Aorta (tissue), 5 donors: ENCODE measurements at places on chromosomes 16 and 17.

DNA sequence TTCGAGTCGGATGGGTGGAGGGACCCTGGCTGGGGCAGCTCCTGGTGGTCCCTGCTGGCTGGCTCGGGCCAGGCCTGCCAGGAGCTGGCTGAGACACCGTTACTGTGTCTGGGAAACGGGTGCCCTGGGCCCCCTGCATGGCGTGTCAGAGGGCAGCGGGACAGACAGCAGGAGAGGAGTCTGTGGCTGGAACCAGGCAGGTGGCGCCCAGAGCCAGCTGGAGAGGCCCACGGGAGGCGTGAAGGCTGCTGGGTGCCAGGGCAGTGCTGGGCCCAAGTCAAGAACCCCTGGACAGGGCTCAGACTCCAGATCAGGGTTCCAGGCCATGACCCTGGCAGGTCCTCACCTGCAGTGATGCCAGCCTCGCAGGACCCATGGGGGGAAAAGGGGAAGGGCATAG lies 16.6 kb downstream of the SOX8 start:
- no peak for DNase-seq

- no peak for DNase-seq
Observed at GRCh38 chr17:33052856-33053255, 61.2 kb downstream of the SPACA3 start.

DNA sequence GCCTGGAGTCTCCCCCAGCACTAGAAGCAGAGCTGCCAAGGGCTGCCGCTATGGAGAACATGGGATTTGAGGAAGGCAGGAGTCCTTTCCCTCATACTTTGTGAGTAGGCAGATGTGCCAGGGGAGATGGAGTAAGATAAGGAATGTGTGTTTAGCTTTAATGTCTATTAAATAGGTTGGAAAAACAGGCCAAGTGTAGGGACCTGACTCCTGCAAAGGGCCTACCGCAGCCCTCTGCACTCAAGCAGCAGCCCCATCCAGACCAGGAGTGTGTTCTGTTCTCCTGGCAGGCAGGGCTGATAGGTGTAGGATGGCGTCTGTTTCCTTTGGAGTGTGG lies 1.8 kb upstream of the MIF4GD start:
- no peak for DNase-seq

DNA sequence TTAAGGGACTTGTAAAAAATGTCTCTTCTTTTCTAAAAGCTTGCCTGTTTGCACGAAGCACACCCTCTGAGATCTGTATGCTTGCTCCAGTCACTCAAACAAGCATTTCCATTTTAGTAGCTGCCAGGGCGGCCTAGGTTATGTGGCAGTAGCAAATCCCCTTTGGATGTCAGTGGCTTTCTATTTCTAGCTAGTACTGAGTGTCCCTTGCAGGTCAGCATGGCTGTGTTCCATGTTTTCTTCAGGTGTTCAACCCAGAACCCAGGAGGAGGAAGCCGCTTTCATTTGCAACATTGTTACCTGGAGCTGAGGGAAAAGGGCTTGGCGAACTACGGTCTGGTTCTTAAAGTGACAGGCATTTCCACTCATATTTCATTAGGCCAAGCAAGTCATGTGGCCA lies 36.4 kb downstream of the FOXL1 start:
- DNase-seq = no peak

DNA sequence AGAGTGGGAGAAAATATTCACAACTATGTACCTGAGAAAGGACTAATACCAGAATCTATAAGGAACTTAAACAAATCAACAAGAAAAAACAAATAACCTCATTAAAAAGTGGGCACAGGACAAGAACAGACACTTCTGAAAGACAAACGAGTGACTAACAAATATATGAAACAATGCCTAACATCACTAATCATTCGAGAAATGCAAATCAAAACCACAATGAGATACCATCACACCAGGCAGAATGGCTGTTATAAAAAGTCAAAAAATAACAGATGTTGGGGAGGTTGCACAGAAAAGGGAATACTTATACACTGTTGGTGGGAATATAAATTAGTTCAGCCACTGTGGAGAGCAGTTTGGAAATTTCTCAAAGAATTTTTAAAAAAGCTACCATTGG lies 83.5 kb upstream of the WSCD1 start:
- DNase-seq = no peak

GRCh38 chr17:58516644-58517377 lies 2.4 kb upstream of the MTMR4 start:
- DNase-seq = no peak

DNA sequence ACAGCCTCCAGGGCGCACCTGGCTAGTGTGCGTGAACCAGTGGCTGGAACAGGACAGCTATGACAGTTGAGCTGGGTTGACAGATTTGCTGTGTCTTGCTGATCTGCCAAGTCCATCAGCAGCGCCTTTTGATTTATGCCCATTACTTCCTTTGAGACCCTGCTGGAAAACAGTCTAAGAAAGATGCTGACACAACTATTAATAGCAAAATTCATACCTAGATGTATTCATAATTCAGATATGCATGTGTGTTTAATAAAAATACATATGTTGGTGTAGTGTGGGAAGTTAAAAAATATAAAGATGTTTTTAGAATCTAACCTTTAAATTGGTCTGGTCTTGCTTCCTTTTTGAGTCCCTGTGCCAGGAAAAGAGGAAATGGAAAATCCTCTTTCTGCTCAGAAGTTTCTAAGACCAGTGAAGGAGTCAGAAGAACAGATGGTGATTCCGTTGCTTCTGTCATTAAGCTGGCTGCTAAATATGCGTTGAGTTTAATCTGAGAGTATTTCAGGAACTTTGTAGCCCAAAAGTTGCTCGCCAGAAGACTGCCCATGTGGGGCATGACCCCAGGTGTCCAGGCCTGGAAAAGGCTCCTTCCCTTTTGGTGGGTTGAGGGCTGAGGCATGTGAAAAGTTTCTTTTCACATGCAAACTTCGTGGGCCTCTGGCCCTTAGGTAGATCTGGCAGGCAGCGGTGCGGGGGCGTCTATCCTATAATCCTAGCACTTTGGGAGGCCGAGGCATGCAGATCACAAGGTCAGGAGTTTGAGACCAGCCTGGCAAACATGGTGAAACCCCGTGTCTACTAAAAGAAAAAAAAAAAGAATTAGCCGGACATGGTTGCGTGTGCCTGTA lies 40.0 kb upstream of the ENDOV start:
- peak; percentile 43 for DNase-seq

GRCh38 chr16:66264311-66265047 lies 102.0 kb upstream of the CDH5 start:
- no peak for DNase-seq

GRCh38 chr16:30079480-30079879 lies 3.7 kb downstream of the PPP4C start:
- DNase-seq = no peak

DNA sequence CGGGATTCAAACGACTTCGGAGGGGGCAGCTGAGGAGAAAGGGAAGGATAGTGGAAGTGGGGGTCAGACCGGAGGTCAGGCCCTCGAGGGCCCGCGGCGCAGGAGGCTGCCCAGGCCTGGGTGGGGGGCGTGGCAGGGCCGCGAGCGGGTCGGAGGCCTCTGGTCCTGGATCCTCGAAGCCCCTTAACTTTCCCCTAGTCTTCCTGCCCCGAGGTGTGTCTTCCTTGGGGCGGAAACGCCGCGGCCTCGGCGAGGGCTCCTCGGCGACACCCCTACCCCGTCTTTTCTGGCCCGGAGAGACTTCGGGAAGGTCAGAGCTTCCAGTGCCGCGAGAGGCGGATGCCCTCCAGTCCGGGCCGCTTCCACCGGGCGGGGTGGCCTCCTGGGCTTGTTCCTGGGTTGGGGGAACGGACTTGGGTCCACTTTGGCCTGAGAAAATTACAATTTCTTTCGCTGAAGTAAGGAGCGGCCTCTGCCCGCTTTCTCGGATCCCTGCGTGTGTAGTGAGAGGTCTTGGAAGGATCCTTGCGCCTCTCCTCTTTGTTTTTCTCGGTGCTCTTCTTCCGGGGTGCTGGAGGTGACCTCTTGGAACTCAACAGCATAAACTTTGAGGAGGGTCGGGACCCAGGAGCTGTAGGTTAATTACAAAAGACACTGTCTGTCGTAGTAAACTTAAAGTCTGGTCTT lies 491 bp downstream of the IST1 start:
- DNase-seq = peak; percentile 82

DNA sequence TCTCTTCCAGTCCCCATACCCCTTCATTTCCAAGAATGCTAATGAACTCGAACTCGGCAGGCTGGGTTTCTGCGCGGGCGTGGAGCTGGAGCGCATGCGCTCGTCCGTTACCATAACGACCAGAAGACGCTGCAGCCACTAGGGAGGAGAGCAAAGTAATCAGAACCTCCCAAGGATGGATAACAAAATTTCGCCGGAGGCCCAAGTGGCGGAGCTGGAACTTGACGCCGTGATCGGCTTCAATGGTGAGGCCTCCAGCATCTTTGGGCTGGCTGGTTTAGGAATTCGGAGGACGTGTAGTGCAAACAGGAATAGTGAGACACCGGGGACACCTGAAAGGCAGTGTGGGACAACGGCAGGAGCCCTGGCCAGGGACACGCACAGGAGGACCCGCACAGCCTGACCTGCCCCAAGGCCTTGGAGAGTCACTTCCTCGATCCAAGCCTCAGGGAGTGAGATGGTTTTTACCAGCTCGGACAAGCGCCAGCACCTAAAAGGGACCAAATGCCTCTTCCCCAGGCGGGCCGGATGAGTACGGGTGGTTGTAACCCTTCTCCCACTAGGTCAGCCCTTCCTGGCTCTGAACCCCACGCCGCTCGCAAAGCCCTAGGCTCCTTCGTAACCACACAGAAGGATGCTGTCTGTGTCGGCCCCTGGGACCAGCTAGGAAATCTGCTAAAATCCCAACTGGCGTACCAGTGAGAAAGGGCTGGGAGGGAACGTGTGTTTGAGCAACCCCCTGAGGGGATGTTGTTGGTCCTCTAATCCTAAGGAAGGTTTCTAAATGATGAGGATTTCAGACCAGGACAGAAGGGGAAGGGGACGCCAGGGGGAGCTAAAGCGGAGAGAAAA lies at the start of gene CFAP52:
CFAP52 (plus strand) TSS at position 122 of the 852 bp plus-strand sequence; CDS start at position 176, 54 bp downstream.
- peak; percentile 85 for DNase-seq

GRCh38 chr16:13377143-13377542 lies 475.7 kb downstream of the SHISA9 start:
- no peak for DNase-seq

- peak; percentile 77 for DNase-seq
Observed at GRCh38 chr16:4511441-4512082, 27.0 kb downstream of the CDIP1 start.

- peak; percentile 50 for DNase-seq
Observed at GRCh38 chr17:42809250-42809649, 10.6 kb downstream of the CNTD1 start.
